ENCODE measurements at places on chromosomes 6 and 20. TPM values are rescaled to one million over a fixed set of nuclear protein-coding genes. Genes with fewer than 3 reads are reported as not detected.

TFAP2A gene
- 0.78 TPM for total RNA-seq

RSPH3 gene
- total RNA-seq = 4.7 TPM

GTF2H4 gene
- 42.2 TPM for total RNA-seq

SMIM8 gene
- 9.0 TPM for total RNA-seq

BHLHE23 gene
- total RNA-seq = not detected

ARMC12 gene
- total RNA-seq = not detected

SLC17A3 gene
- total RNA-seq = 0.63 TPM

UBR2 gene
- 38.7 TPM for total RNA-seq

ZSCAN31 gene
- total RNA-seq = 15.4 TPM

JPH2 gene
- total RNA-seq = 169 TPM

GRCh38 chr20:3678856-3679720 lies 2.7 kb downstream of the ADAM33 start:
- peak overlapping the region; percentile 96 for H3K27ac ChIP-seq
- no peaks in the 10 kb centered on the region for H3K27me3 ChIP-seq
- DNase-seq = no peak
- H3K4me1 ChIP-seq = peaks cover 47% of the 10 kb centered on the region

DNA sequence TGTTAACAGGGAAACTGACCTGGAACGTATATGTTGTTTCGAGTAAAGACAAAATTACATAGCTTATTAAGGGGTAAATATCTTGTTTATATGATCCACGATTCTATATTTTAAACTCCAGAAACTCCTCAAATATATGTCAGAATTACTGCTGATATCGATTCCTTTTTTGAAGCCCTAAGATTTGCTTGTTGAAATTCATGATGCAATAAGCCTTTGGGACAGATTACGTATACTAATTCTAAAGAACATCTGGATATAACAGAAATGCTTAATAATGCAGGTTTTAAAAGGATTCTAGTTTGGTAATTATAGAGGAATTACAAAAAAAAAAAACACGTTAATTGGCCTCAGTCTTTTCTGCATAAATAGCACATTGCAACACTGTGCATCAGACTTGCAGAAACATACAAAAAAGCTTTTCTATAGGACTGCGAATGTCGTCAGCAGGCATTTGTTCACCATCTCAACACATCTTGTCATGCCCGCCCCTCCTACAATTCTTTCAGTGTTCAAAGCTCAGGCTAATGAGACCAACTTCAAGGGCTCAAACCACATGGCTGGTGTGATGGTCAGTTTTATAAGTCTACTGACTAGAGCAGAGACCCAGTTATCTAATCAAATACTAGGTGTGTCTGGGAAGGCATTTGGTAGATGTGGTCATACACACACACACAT lies 74.9 kb downstream of the AGPAT4 start:
- peaks cover 7% of the 10 kb centered on the region for H3K4me1 ChIP-seq
- no peaks in the 10 kb centered on the region for H3K27me3 ChIP-seq
- no peak overlapping the region for H3K4me3 ChIP-seq
- H3K27ac ChIP-seq = no peak overlapping the region
- DNase-seq = no peak

- peak overlapping the region; percentile 97 for H3K4me3 ChIP-seq
- H3K4me1 ChIP-seq = peaks cover 47% of the 10 kb centered on the region
- DNase-seq = no peak
- peak overlapping the region; percentile 92 for H3K27ac ChIP-seq
- no peaks in the 10 kb centered on the region for H3K36me3 ChIP-seq
These were observed 2.6 kb downstream of the TFEB start for GRCh38 chr6:41732591-41733359.

GRCh38 chr6:114449659-114450058 lies 106.8 kb upstream of the HS3ST5 start:
- no peaks in the 10 kb centered on the region for H3K27me3 ChIP-seq
- H3K4me1 ChIP-seq = no peaks in the 10 kb centered on the region
- no peak overlapping the region for H3K27ac ChIP-seq

DNA sequence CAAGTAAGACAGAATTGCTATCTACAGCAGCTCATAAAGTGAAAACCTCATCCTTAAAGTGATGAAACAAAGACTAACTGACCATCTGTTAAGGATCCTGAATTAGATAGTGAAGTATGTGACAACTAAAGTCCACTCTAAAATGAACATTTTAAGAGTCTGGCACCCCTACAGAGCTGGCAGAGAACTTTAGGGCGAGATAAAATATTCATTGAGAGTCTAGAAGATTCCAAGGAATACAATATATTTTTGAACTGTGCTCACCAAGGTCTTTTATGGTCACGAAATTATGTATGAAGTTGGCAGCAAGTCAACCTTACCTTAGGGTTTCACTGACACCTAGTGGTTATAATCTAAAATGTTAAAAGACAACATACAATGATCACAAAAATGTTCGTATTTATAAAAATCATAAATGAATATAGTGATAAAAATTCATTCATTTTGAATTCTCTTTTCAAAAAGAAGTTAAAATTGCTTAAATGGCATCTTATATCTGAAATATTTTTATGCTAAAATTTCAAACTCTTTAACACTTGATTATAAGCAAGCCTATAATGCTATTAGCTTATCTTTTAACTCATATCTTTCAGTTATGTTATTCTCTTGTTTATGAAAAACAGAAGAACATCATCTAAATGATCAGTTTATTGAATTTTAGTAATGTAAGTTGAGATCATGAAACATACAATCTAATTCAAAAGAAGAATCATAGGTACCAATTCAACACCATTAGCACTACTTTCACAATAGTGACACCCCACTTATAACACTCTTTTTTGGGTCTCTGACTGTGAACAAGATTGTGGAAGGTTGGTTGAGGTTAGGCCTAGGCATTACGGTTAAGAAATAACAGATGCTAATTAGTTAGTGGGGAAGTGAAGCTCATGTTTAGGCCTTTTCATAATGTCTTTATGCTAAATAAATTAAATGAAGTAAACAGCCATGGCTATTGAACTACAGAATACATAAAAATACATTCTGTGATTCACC lies 27.5 kb downstream of the RSPH3 start:
- no peak overlapping the region for H3K27ac ChIP-seq
- H3K36me3 ChIP-seq = no peaks in the 10 kb centered on the region
- H3K4me3 ChIP-seq = no peak overlapping the region
- no peak for DNase-seq
- H3K27me3 ChIP-seq = no peaks in the 10 kb centered on the region

DNA sequence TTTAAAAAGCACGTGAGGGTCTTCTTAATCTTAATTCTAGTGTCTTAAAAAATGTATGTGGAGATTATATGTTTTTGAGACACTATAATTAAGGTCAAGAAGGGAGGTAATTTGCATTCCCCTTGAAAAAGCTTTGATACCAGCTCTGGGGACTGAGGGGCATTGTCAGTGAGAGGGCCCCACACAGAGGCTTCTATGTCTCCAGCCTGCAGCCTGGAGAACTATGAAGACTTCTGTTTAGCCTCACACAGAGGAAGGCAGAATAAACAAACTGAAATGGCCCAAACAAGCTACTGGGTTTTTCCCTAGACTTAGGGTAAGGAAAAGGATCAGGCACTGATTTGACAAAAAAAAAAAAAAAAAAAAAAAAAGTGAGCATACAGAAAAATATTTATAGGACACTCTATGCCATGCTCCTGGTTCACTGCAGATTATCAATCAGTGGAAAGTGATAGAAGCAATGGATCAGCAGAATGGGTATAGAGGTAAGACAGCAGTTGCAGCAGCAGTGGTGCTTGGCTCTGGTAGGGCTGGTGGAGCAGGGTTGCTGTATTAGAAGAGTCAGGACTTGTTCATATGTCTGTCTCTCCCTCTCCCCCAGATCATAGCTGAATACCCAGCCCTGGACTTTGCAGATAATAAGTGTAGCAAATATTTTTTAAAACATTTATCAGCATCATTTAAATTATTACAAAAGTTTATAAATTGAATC lies 85.4 kb downstream of the KLHL32 start:
- no peaks in the 10 kb centered on the region for H3K4me1 ChIP-seq
- no peaks in the 10 kb centered on the region for H3K27me3 ChIP-seq
- H3K4me3 ChIP-seq = no peak overlapping the region
- no peak overlapping the region for H3K27ac ChIP-seq

DNA sequence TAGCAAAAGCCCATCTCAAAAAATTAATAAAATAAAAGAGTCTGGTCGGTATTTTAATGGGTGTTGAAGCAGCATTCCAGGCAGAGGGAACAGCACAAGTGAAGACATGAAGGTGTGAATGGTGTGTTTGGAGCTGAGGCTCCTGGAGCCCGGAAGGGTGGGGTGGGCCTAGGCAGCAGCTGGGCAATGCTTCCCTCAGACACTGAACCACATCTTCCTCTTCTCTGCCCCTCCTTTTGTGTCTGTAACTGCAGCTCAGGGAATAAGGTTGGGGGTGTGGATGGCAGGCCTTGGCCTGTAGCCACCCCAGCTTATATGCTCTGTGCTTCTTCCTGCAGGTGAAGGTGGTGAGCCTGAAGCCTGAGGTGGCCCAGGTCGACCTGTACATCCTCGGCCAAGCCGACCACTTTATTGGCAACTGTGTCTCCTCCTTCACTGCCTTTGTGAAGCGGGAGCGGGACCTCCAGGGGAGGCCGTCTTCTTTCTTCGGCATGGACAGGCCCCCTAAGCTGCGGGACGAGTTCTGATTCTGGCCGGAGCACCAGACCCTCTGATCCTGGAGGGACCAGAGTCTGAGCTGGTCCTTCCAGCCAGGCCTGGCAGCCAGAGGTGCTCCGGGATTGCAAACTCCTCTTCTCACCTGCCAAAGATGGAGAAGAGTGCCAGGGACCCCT lies 26.6 kb downstream of the POFUT1 start:
- no peak for DNase-seq
- peaks cover 38% of the 10 kb centered on the region for H3K36me3 ChIP-seq
- H3K4me3 ChIP-seq = no peak overlapping the region
- no peaks in the 10 kb centered on the region for H3K4me1 ChIP-seq
- H3K27me3 ChIP-seq = no peaks in the 10 kb centered on the region

DNA sequence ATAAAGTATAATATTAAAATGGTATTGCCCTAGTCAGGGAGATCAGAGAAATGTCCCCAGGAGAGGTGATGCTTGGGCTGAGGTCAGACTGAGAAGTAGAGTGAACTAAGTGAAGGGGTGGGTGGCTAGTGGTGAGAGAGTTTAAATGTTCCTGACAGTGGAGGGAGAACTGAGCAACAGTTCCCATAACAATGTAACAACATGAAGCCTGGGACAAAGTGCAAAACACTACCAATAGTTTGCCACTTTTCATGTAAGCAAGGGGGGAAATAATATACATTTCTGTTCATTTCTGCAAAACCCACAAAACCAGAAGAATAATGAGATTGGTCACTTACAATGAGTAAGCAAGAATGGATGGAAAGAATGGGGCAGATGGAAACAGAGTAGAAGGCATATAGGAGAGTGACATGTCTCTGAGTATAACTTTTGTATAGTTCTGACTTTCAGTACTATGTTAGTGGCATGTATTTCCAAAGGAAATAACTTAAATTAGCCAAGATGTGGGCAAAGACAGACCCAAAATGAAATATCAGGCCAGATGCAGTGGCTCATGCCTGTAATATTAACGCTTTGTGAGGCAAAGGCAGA lies 13.3 kb upstream of the FAXC start:
- no peak overlapping the region for H3K27ac ChIP-seq
- no peaks in the 10 kb centered on the region for H3K4me1 ChIP-seq
- H3K36me3 ChIP-seq = no peaks in the 10 kb centered on the region

DNA sequence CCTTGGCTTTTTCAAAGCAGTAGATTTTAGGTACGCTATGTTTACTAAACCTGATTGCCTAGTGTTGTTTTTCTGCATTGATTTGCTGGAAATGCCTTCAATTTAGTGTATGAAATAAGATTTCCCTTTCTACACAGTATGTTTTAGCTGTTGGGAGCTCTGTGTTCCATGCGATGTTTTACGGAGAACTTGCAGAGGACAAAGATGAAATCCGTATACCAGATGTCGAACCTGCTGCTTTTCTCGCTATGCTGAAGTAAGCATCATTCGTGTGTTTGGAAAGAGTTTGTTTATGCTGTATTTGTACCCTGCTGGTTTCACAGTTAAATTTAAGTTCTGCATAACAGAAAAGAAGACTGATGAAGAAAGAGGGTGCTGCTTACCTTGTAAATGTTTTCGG lies 1.9 kb downstream of the BTBD3 start:
- H3K36me3 ChIP-seq = no peaks in the 10 kb centered on the region
- H3K27ac ChIP-seq = no peak overlapping the region
- DNase-seq = no peak
- no peaks in the 10 kb centered on the region for H3K4me1 ChIP-seq
- no peaks in the 10 kb centered on the region for H3K27me3 ChIP-seq

- H3K27ac ChIP-seq = no peak overlapping the region
- no peaks in the 10 kb centered on the region for H3K27me3 ChIP-seq
- H3K4me3 ChIP-seq = no peak overlapping the region
- H3K36me3 ChIP-seq = no peaks in the 10 kb centered on the region
- DNase-seq = no peak
These were observed 122.0 kb upstream of the BMP5 start for GRCh38 chr6:55997223-55997874.

GRCh38 chr20:4802527-4802926 lies 80.8 kb downstream of the PRND start:
- H3K27me3 ChIP-seq = no peaks in the 10 kb centered on the region
- peaks cover 8% of the 10 kb centered on the region for H3K36me3 ChIP-seq
- H3K4me1 ChIP-seq = peaks cover 3% of the 10 kb centered on the region
- H3K27ac ChIP-seq = peak overlapping the region; percentile 16
- no peak overlapping the region for H3K4me3 ChIP-seq

DNA sequence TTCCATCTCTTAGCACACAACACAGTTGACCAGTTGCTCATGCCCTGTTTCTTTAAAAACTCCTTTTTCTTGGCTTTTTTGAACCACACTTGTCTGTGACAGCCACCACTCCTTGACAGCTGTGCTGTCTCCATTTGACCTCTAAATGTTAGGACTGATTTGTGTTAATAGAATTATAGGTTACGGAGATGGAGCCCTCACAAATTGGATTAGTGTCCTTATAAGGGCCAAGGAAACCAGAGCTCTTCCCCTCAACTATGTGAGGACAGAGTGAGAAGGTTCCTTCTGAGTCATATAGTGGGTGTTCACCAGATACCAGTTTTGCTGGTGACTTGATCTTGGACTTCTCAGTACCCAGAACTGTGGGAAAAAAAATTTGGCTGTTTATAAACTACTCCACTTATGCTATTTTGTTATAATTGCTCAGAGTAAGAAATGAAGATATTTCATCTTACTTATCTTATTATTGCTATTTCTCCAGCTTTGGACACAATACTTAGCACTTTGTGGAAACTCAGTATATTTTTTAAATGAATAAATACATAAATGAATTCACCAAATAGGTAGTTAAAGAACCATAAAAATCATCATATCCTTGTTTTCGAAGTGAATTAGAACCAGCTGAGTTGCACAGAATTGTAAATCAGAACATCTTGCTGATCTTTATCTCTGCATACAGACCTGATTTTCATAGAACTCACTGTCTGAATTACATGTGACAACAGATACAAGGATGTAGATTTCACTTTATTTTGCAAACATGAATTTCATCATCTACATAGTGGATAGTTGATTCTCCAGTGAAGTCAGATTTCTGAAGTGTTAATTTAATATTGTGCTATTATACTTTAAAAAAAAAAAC lies 598.5 kb upstream of the IRAK1BP1 start:
- H3K4me1 ChIP-seq = no peaks in the 10 kb centered on the region
- H3K4me3 ChIP-seq = no peak overlapping the region
- H3K27ac ChIP-seq = no peak overlapping the region
